ENCODE measurements at places on chromosomes 11 and 22. TPM values are rescaled to one million over a fixed set of nuclear protein-coding genes. Genes with fewer than 3 reads are reported as not detected.

ESAM gene
- total RNA-seq: 10.5 TPM

SMIM35 gene
- 0.08 TPM for total RNA-seq

PLA2G3 gene
- total RNA-seq: not detected

C11orf52 gene
- 11.8 TPM for total RNA-seq

MMP12 gene
- not detected for total RNA-seq

DAGLA gene
- 0.35 TPM for total RNA-seq

APOBEC3G gene
- 1.3 TPM for total RNA-seq

KCNA4 gene
- not detected for total RNA-seq

CBX6 gene
- 16.0 TPM for total RNA-seq

SAA4 gene
- 738 TPM for total RNA-seq

ALKBH3 gene
- total RNA-seq: 14.6 TPM

TMEM191C gene
- 0.78 TPM for total RNA-seq

PRR33 gene
- total RNA-seq: not detected

SERPIND1 gene
- total RNA-seq: 261 TPM

NRXN2 gene
- 0.98 TPM for total RNA-seq

GDPD5 gene
- total RNA-seq: 9.1 TPM

MS4A4A gene
- 5.6 TPM for total RNA-seq

Measured in left lobe of liver (tissue), 2 donors.